Stimulated activated CD4-positive, alpha-beta T cell treated with anti-CD3 and anti-CD28 coated beads, Interleukin-1b, Interleukin-23, amount 100 ng/mL, for 48 hours (primary cell): ENCODE measurements at places on chromosomes 11 and 22.

GRCh38 chr22:27139935-27140511, 482.6 kb downstream of the MIAT start:
- DNase-seq = no peak

DNA sequence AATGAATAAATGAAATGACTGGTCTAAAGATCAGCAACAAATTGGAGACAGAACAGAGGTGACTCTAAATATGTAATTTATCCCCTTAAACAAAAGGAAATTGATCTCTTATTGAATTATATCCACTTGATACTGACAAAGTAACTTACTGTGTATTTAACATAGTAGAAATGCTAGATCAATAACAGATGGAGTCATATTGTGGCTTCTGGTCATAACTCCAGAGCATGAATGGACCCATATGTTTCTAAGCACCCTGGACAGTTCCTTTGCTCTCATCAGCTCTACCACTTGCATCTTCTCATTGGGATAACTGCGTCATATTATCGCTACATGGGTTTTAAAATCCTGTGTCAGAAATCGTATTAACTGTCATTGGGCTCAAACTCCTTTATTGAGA, 222.3 kb downstream of the ETS1 start:
- DNase-seq = no peak

- DNase-seq = no peak
Measured at GRCh38 chr11:35803115-35803514, 140.5 kb downstream of the TRIM44 start.

- peak; percentile 5 for DNase-seq
Measured at GRCh38 chr11:114762408-114762807, 84.1 kb downstream of the NXPE2 start.

GRCh38 chr11:124211321-124211720, 28.2 kb downstream of the OR10D3 start:
- no peak for DNase-seq

- DNase-seq = peak; percentile 49
Measured at GRCh38 chr11:61507962-61508861, at the start of gene LRRC10B. TSS of gene LRRC10B (plus strand) at chr11:61508749. CDS start at chr11:61508999, 250 bp downstream.

GRCh38 chr11:119605137-119605665, 123.8 kb downstream of the NECTIN1 start:
- DNase-seq = no peak

DNA sequence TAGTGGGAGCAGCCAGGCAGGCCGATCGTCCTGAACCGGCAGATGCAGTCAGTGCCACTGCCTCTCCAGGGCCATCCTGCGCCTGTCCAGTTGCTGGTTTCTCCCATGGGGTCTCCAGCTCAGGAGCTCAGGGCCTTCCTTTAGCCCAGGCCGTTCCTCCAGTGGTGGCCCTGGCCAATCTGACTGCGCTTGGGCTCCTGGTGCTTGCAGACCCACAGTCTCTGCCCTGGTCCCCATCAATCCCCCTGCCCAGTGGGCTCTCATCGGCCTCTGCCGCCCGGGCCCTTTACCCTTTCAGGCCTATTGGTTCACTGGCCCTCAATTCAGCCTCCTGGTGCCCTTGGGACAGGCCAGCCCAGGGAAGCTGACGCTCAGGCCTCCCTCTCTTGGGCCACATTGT, 29.2 kb upstream of the TSKU start:
- DNase-seq = no peak
